ENCODE measurements at places on chromosomes 3 and 15.

DNA sequence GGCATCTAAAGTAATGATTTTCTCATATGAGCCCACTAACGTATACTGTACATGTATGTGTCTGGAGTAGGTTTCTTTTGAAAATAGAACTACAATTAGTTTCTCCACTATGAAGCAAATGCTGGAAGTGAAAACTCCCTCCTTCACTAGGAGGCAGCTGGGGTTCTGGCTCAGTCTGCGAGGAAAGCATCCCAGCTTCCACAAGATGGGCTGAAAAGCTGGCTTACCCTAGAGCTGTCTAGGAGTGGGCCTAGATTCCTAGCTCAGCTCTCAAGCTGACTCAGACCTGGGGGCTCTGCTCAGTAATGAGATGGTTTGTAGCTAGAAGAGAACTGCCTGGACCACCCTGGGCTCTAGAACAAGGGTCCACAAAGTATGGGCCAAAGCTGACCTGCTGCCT lies 268.3 kb downstream of the THRB start:
- no peak for DNase-seq

- no peak for DNase-seq
These were observed 349.3 kb upstream of the SOX2 start for GRCh38 chr3:181362378-181362777.

GRCh38 chr3:114846779-114847178 lies 300.3 kb downstream of the ZBTB20 start:
- DNase-seq = no peak

- DNase-seq = no peak
These were observed 65.8 kb downstream of the B3GNT5 start for GRCh38 chr3:183318877-183319276.

GRCh38 chr3:196060834-196061233 lies 21.1 kb downstream of the TFRC start:
- DNase-seq = no peak

DNA sequence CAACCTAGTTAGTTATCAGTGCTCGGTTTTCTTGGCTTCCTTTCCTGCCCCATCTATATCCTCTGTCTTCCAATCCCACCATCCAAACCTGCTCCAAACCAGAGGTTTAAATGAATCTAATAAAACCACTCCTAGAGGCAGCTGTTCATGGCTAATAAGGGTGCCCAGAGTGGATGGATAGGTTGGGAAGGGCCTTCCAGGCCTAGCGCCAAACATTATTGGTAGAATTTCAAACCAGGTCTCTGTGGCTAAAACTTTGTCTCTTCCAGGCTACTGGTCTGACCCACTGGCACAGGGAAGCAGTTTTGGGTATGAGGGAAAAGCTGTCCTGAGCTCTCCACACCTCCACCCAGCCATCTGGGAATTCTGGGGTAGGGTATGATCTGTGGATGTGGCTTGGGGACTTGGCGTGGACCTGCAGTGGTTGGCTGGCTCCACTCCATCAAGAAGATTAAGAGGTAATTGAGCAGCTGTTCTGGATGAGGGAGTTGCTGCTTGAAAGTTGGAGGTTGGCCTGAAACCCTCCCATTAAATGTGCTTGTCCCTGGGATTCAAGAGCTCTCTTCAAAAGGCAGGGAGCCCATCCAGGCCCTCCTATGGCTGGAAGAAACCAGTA lies 29.3 kb upstream of the INSYN1 start:
- DNase-seq = no peak

DNA sequence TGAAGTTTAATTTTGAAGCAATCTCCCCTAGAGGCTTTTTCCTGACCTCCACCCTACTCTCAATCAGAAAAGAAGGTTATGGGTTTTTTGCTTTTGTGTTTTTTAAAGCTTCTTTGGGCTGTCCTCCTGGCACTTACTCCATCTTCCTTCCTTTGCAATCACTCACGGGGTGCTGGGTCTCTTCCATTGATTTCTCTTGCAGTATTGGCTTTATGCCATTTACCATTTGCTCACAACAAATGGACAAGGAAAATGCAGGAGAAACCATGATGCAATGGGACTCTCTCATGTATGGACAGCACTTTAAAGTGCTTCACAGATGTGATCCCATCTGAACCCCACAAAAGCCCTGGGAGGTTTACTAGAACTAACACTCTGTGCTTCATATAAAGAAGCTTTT lies 57.5 kb downstream of the SST start:
- DNase-seq = no peak

- no peak for DNase-seq
These were observed 130.8 kb downstream of the NEO1 start for GRCh38 chr15:73183071-73183470.

- no peak for DNase-seq
These were observed 210.8 kb downstream of the TBC1D2B start for GRCh38 chr15:77866596-77867125.

DNA sequence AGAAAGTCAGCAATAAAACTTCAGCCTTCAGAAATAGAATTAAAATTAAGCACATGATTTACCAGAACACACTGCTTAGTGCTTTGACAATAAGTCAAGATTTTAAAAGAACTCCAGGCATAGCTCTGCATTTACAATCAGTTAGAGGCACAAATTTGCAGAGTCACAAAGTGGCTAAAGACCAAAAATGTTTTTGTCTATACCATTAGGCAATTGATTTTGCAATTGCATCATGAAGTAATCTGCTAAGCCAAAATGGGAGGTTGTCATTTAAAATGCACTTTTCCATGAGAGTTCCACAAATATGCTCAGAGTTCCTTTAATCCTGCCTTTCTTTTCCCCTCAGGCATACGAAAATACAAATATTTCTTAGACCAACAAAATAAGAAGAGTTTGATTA lies 10.1 kb upstream of the DCP1A start:
- DNase-seq = no peak

DNA sequence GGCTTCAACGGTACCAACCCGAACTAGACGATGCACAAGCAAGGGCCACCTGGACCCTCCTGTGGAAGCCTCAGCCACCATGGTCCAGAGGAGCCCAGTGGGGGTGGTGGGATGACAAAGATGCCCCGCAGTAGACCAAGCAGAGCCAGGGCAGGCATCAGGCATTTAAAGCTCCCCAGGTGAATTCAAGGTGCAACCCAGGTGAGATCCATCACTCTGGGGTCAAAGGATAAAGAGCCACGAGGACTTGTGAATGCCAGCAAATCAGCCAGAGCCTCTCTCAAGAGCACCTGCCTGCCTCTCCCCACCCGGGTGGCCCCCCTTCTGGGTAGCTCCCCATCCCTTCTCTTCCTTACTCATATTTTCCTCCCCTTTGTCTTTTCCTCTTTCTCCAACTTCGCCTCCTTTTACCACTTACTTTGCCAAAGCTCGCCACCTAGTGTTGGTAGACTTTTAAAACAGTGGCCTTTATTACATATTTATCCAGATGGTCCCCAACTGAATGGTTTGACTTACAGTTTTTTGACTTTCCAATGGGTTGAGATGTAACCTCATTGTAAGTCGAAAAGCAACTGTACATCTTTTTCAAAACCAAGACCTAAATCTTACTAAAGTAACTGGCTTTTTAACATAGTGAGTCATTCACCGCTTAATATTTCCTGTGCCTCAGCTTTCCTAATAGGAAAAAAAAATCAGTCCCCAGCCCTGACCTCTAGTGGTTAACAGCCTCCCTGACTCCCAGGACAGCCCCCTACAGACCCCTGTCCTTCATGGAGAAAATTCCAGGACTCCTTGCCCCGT lies 18.8 kb downstream of the PLA2G4F start:
- peak; percentile 61 for DNase-seq

DNA sequence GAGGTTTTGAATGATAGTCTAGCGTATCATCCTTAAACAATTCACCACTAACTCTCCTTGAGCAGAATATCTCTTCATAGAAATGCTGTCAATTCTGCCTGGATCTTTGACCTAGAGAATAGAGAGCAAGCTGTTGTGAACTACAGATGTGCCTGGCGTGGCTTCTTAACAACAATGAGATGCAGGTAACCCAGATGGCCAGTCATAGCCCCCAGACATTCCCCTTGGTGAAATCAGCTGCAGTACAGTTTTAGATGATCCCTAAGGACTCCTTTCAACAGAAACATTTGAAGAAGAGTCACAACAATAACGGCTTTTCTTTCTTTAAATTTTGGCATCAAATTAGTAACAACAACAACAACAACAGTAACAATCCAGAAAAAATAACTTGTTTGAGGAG lies 1041.3 kb downstream of the ROBO1 start:
- no peak for DNase-seq

GRCh38 chr3:163953526-163953925 lies 1124.8 kb downstream of the SI start:
- no peak for DNase-seq

DNA sequence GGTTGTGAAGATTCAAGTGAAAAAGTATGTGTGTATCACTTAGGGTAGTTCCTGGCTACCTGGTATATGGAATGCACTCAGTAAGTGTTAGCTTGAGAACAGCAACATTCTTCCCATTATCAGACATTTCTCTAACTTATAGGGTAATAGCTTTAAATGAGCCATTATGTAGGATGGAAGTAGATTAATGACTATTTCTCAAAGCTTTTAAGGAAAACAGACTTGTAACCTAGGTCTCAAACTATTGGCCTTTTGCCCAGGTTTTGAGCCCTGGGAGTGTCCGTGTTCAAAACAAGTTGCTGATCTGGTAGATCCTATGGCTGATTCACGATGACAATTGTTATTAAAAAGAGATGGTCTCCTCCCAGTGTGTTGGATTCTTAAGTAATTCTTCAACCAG lies 129.1 kb upstream of the UMPS start:
- DNase-seq = no peak

DNA sequence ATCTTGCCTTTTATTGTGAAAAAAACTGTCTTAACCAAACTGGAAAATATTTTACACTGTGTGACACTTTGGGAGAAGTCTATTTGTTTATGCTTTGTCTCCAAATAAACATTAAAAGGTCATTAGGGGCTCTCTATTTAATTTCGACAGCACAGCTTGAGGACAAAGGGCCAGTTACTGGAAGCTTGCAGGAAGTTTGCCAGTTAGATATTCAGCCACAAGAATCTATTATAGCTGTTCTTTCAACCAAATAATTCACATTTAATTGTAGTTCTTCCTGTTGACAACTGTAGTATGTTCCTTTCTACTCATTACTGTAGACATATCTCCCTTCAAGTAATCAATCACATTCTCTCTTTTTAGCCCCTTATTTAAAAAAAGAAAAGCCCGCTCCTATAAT lies 6.1 kb downstream of the CP start:
- no peak for DNase-seq

- no peak for DNase-seq
These were observed 62.7 kb downstream of the PDIA5 start for GRCh38 chr3:123129532-123129931.

All from KBM-7 (cell line).